ENCODE measurements at places on chromosomes 1 and 21.

GRCh38 chr1:1093610-1093943, 19.5 kb upstream of the RNF223 start:
- no peak for DNase-seq

- no peak for DNase-seq
Measured at GRCh38 chr1:12519693-12520364, 98.2 kb downstream of the DHRS3 start.

DNA sequence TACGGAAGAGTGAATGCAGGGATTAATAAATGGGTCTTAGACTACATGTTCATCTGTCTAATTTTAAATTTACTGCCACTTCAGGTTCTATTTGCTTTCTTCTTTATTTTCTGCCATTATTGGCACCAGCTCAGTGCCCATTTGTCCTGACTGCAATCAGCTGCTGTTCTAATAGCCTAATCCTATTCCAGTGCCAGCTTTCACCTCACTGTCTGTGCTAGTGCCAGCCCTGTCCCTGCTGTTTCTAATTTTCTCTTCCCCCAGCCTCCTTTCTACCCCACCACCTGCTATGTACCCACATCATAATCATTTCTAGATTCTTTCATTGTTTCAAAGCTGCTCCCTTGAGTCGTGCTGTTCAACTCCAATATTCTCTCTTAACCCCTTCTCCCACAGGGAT, 86.4 kb downstream of the KCNK1 start:
- no peak for DNase-seq

DNA sequence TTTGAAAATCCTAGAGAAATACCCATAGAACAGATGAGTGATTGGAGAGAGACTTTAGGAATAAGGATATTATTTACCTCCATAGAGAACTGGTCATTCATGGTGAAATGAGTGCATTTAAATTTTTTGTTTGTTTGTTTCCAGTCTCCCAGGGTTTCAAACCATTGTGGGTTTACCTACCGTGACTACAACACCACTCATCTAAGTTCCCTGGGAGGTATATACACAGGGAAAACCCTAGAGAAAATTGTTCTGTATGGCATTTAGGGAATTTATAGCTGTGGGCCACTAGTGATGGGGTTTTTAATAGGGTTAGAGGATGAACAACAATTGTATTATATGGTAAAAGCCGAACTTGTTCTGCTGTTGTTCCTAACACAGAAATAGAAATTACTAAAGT, 109.2 kb downstream of the USP25 start:
- DNase-seq: no peak

DNA sequence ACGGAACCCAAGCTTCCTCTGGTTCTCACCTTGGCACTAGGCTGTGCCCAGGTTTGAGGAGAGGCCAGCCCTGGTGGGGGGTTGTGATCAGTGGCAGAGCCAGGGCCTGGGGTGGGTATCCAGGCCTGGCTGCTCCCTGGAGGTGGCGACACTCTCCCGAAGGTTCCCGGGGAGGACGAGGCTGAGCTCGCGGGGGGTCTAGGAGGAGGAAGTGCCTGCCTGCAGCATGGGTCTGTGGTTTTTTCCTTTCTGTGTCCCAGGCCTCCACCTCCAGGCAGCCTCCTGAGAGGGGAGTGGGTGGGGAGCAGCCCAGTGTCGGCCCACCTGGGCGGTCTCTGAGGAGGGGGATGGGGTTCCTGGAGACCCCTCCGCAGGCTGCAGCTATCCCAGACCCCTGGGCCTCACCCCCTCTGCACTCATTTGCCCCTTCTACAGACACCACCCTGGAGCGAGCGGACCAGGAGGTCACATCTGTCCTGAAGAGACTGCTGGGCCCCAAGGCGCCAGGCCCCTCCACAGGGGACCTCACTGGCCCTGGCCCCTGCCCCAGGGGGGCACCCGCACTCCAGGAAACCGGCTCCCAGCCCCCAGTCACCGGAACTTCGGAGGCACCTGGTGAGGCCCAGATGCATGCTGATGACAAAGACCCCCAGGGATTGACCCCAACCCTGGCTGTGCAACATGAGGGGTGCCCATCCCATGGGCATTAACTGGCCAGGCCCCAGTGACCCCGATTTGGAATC, 44.3 kb downstream of the TRIM11 start:
- DNase-seq: no peak

- peak; percentile 92 for DNase-seq
Measured at GRCh38 chr1:219533280-219533679, 79.6 kb downstream of the ZC3H11B start.

GRCh38 chr1:231232870-231233734, 7.9 kb upstream of the GNPAT start:
- no peak for DNase-seq

DNA sequence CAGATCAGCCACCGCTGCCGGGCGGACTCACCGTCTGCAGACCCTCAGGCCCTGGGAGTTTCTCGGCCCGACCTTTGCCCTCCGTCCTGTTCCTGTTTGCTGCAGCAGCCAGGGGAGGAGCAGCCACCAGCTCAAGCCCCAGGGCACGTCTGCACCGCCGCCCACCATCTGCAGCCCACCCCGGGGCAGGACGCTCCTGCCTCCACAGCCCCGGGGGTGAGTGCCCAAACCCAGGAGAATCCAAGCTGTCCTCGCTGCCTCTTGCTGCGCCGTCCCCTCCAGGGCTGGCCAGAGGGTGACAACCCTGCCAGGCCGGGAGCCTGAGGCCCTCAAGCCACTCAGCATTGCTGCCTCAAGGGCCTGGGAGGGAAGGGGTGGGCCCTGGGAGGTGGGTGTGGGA, 1.2 kb upstream of the SLC25A34 start:
- DNase-seq: no peak

DNA sequence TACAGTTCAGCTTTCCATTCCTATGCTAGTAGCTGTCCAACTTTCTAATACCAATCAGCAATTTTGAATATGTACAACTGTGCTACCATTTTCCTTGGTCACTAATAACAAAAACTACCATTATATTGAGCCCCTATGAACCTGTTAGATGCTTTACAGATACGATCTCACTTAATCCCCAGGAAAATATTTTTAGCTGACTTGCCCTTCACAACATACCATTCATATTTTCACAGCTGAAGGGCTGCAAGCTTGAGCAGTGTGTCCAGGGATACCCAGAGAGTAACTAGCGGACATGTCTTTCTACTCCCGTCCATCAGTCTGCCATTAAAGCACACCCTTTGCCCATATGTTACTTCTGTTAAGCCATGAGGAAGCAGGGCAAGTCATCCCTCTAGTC, 140.5 kb downstream of the SPATA46 start:
- peak; percentile 11 for DNase-seq

DNA sequence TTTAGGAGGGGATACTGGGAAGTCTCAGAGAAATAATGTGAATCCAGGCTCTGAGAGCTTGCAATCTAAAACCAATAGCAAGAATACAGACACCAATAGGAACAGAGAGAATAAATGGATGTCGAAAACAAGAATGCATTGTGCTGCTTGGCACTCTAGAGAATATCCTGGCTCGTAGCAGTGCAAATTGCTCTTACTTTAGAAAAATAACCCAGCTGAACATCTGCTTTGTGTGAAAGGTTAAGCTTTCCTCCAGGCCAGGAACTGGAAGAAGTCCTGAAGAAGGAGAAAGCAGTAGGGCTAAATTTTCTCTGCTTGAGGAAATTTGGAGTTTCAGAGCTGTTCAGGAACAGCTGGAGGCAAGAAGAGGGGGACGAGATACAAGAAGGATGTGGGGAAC, 382.3 kb downstream of the HHIPL2 start:
- no peak for DNase-seq

- no peak for DNase-seq
Measured at GRCh38 chr1:10456661-10457060, 6.8 kb downstream of the CORT start.

- peak; percentile 73 for DNase-seq
Measured at GRCh38 chr1:178161516-178161915, 67.6 kb downstream of the RASAL2 start.

DNA sequence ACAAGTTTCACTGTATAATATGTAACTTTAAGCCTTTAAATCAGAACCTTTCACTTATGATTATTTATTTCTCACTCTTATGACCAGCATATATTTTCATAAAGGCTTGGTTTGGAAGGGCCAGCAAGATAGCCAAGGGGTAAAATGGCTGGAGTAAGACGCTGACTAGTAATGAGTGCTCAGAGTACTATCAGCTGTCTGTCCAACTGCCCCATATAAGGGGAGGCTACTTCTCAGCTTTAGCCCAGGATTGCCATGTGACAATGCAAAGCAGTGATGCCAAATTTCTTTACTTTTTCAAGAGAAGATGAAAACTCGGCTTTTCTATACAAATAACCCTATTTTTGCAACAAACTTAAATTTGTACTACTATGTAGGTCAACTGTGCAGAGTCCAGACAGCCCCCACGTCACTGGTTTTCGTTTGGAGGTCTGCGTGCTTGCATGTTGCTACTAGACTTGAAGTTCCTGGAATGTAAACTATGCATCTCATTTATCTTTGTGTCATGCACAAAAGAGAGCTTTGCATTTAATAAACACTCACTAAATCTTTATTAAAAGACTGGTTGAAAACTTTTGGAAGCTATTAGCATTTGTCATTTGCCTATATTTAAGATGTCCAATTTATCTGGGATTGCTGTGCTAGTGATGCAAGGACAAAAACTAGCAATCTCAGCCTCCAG, 110.4 kb downstream of the TNFSF18 start:
- peak; percentile 93 for DNase-seq

GRCh38 chr1:204139088-204139487, 12.8 kb downstream of the ETNK2 start:
- no peak for DNase-seq

GRCh38 chr1:182595641-182596240, 6.7 kb upstream of the RNASEL start:
- DNase-seq: peak; percentile 69

DNA sequence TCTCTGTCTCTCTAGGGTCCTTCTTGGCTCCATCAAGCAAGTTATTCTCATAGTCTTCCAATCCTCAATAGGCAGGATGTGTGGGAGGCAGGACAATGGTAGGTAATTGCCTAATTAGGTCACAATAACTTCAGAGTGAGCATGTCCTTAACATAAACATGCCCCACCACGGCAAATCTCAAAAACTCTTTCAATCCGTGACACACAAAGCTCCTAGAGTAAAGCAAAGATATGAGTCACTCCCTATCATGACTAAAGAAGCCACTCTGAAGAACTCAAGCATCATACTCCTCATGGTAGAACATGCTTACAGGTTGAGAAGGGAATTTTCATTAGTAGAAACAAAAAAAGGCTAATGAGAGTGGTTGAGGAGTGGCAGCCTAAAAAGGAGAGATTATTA, 4.9 kb downstream of the HAO2 start:
- DNase-seq: peak; percentile 57

GRCh38 chr1:189131576-189131975, 1346.1 kb downstream of the BRINP3 start:
- DNase-seq: no peak

GRCh38 chr1:15371610-15372545, 37.8 kb upstream of the EFHD2 start:
- DNase-seq: no peak

- DNase-seq: no peak
Measured at GRCh38 chr1:111249960-111250359, 22.4 kb downstream of the CHI3L2 start.

- DNase-seq: no peak
Measured at GRCh38 chr1:185035258-185035657, 10.1 kb upstream of the RNF2 start.

- no peak for DNase-seq
Measured at GRCh38 chr1:160705742-160706141, 5.9 kb downstream of the CD48 start.

DNA sequence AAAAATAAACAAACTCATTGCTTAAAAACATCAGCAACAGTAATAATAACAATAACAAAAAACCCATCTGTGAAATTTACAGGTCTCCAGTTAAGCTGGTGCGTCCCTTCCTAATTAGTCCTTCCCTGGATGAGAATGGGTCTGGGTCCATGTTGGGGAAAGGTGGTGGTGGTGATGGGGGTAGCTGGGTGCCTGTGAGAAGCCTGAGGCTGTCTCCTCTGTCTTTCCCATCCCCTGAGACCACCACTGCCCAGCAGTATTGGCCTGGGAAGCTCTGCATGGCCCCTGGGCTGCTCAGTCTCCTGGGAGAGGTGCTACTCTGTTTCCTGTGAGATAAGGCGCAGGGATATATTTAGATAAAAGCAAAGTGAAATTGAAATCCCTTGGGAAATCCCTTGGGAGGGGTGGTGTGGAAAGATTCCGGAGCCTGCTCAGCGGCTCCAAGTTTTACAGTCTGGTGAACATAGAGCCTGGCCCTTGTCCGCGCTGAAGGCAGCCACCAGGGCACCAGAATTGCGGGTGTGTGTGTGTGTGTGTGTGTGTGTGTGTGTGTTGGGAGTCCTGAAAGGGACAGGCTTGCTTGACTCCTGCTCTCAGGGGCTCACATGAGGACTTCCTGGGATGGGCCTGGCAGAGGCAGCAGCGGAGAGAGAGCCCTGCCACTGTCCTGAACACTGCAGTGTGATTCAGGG, 150.2 kb downstream of the FOXD2 start:
- no peak for DNase-seq

DNA sequence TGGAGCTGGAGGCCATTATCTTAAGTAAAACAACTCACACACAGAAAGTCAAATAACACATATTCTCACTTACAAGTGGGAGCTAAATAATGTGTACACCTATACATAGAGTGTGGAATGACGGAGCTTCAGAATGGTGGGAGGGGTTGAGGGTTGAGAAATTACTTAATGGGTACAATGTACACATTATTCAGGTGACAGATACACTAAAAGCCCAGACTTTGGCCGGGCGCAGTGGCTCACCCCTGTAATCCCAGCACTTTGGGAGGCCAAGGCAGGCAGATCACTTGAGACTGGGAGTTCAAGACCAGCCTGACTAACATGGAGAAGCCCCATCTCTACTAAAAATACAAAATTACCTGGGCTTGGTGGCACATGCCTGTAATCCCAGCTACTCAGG, 24.9 kb upstream of the LRIG2 start:
- no peak for DNase-seq

GRCh38 chr1:166282391-166283137, 115.8 kb upstream of the FAM78B start:
- DNase-seq: no peak

DNA sequence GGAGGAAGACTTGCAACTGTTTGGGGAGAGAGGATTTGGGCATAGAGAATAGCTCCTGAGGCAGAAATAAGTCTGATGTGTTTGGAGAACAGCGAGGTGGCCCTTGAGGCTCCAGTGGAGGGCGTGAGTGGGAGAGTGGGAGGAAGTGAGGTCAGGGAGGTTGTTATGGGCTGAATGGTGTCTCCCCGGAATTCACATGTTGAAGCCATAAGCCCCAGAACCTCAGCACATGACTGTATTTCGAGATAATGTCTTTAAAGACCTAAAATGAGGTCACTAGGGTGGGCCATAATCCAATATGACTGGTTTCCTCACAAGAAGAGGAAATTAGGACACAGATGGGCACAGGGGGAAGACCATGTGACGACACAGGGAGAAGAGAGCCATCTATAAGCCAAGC, 17.9 kb upstream of the APP start:
- DNase-seq: no peak

GRCh38 chr1:88890791-88891317, 513 bp downstream of the GTF2B start:
- DNase-seq: peak; percentile 28

Measured in fibroblast of upper back skin (primary cell).